ELR (cell line): ENCODE measurements at places on chromosomes 5 and 9.

- peak; percentile 29 for DNase-seq
Observed at GRCh38 chr9:14993061-14993800, 83.0 kb upstream of the FREM1 start.

GRCh38 chr9:19423163-19423562 lies 14.4 kb downstream of the ACER2 start:
- no peak for DNase-seq

DNA sequence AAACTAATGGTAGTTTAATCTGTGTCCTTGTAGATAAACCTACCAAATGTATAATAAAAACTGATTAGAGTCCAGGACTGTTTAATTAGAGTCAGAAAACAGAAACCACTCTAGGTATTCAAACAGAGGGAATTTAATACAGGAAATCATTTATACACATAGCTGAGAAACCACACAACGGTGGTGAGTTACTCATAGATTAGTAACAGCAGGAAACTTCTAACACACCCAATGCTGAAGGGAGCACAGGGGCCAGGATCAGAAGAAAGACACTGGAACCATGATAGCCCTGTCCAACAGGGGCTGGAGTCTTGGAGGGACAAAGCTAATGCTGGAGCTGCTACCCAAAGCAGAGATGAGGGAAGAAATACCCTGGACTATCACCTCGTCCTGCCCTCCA lies 321.0 kb downstream of the ACTL7B start:
- DNase-seq = peak; percentile 95

- no peak for DNase-seq
Observed at GRCh38 chr5:179373961-179374505, 28.8 kb upstream of the ADAMTS2 start.
